Suprapubic skin (tissue), 4 donors: ENCODE measurements at places on chromosomes 4 and X. TPM values are rescaled to one million over a fixed set of nuclear protein-coding genes. Genes with fewer than 3 reads are reported as not detected.

Gene NEIL3
- 1.1 TPM for total RNA-seq

Gene ZRSR2
- total RNA-seq: 7.1 TPM

GRCh38 chrX:49101629-49101984 is 21.9 kb upstream of the WDR45 start:
- no peak for DNase-seq

Gene FGF16
- not detected for total RNA-seq

Gene SCARB2
- total RNA-seq: 102 TPM
